ENCODE measurements at places on chromosomes 7 and 10.

DNA sequence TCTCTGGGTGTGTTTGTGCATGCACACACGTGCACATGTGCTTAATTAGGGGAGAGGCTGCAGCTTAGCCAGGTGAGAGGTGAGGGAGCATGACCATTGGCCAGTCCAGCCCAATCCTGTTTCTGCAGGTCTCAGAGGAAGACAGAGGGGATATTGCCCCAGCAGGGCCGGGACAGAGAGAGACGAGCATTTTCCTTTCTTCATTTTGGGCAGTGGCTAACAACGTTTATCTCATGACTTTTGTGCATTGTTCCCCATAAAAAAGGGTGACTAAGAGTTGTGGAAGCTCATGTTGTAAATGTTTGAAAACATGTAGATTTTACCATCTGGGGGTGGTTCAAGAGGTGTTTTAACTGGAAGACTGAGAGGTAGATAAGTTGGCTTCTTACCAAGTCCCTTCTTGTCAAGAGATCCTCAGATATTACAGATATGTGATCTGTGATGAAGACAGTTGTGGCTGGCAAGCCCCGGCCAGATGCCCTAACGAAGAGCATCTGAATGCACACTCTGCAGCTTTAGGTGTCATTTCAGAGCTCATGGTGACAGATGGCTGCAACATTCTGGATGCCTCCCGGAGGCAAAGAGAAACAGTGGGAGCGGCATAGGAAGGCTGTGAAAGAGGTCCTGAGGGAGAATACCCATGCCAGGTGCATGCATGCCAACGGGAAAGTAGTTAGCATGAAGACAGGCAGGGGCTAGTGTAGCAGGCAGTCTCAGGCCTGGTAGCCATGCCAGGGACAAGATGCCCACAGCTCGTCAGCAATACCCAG is 16.7 kb upstream of the DMBT1 start:
- DNase-seq = no peak

- DNase-seq = no peak
These were observed 299.9 kb downstream of the AHR start for GRCh38 chr7:17598305-17598704.

GRCh38 chr10:44755481-44755880 is 155.7 kb upstream of the TMEM72 start:
- DNase-seq = no peak

- no peak for DNase-seq
These were observed 13.1 kb downstream of the SDHAF3 start for GRCh38 chr7:97130417-97131139.

Data from right lung (tissue), 10 donors.